ENCODE measurements at places on chromosomes 3 and 15.

DNA sequence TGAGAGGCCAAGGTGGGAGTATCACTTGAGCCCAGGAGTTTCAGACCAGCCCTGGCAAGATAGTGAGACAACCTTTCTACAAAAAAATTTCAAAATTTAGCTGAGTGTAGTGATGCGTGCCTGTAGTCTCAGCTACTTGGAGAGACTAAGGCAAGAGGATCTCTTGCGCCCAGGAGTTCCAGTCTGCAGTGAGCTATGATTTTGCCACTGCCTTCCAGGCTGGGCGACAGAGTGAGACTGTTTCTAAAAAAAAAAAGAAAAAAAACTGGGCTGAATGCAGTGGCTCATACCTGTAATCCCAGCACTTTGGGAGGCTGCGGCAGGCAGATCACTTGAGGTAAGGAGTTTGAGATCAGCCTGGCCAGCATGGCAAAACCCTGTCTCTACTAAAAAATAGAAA lies 14.0 kb upstream of the PIK3CB start:
- DNase-seq, result no peak

DNA sequence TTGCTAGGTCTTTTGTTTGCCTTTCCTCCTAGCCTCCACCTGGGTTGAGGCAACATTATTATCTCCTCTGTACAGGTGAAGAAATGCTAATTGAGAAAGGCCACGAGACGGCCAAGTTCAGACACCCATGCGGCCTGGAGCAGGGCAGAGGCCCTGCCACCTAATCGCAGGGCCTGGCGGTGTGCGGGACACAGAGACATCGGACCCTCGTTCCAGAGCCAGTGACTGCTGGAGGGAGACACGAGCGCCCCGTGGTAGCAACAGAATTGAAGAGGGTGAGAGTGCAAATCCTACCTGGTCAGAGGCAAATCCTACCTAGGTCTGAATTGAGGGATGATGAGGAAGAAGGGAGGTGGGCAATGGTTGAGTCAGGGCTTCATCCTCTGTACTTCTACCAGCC lies 113.8 kb upstream of the MEF2A start:
- DNase-seq, result no peak

GRCh38 chr3:47121409-47121808 lies 42.5 kb downstream of the SETD2 start:
- no peak for DNase-seq

DNA sequence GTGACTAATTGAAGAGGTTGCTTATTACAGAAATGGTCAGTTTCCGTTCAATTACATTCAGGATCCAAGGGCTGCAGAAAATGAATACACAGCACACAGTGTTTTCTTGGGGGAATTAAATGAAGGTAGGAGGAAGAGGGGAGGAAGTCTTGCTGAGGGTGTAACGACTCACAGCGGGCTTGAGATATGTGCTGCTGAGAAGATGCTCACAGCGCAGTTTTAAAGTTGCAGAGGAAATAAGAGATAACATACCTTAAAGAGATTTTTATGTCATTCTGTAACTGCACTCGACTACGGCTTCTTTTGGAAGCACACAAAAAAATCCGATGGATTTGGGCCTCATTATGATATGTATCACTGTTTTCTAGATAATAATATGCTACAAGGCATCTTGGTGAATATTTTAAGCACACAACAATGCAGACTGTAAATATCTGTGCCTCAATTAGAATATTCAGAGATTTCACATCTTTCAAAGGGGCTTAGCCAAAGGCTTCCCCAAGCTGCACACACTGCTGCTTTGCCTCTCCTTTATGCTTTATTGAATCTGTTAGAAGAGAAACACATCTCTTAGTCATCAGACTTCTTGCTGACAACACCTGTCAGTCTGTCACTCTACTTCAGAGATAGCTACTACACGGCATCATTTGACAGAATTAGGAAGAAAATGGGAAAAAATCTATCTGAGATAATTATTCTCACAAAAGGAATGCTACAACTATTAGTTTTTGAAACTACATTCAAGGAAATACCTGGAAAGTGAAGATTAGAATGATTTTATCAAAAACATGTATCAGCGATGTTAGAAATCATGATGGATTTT lies 773.2 kb downstream of the OTOL1 start:
- no peak for DNase-seq

DNA sequence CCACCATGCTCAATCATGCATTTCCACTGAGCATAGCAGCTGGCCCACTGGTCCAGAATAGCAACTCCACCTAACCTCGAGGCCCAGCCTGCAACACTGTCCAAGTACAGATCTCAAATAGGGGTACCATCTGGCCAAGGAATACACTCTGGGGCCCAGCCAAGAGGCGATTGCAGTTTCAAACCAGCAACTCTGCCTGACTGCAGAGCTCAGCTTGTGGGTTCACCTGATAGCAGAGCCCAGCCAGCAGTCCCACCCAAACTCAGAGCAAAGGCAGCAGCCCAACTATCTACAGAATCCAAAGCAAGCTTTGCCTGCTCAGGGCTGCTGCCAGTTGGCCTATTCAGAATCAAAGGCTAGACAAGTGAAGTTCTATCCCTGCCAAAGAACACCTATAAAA lies 30.5 kb downstream of the POLQ start:
- DNase-seq, result no peak

DNA sequence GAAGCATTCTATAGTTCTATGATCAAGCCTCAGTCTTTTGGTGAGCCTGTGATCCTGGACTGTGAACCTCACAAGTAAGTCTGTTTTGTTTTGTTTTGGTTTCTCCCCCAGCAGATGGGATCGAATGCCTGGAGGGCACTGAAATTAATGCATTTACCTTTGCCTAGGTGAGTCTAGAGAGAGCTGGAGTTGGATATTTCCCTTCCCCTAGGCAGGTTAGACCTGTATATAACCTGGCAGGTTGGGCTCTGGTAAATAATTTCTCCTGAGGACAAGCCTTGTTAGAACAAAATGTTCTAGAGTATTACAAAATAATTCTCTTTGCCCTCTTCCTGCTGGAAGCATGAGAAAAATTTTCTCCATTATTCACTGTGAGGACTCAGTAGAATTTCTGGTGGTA lies 211.9 kb downstream of the TPRG1 start:
- no peak for DNase-seq

- no peak for DNase-seq
These were observed 66.5 kb downstream of the IGSF11 start for GRCh38 chr3:118968111-118968510.

Measured in T-helper 22 cell (primary cell).